ENCODE measurements at places on chromosomes 3 and 15.
A peak's percentile ranks its signal among the peaks of the same experiment; 100 is the strongest.

- H3K36me3 ChIP-seq: no peaks in the 10 kb centered on the region
- H3K4me3 ChIP-seq: no peak overlapping the region
- H3K27ac ChIP-seq: no peak overlapping the region
- H3K4me1 ChIP-seq: no peaks in the 10 kb centered on the region
- no peaks in the 10 kb centered on the region for H3K27me3 ChIP-seq
These were observed 2.5 kb upstream of the CAMP start for GRCh38 chr3:48220746-48221145.

GRCh38 chr3:53216723-53217122, 39.1 kb downstream of the TKT start:
- no peak overlapping the region for H3K4me3 ChIP-seq
- H3K36me3 ChIP-seq: no peaks in the 10 kb centered on the region
- H3K4me1 ChIP-seq: peaks cover 5% of the 10 kb centered on the region
- peaks cover 18% of the 10 kb centered on the region for H3K27me3 ChIP-seq
- DNase-seq: no peak

- H3K27ac ChIP-seq: no peak overlapping the region
- H3K36me3 ChIP-seq: no peaks in the 10 kb centered on the region
- H3K4me3 ChIP-seq: no peak overlapping the region
- H3K4me1 ChIP-seq: no peaks in the 10 kb centered on the region
These were observed 96.4 kb upstream of the P3H2 start for GRCh38 chr3:190217081-190217480.

GRCh38 chr15:27235161-27235560, 264.2 kb downstream of the GABRG3 start:
- no peaks in the 10 kb centered on the region for H3K36me3 ChIP-seq
- H3K4me3 ChIP-seq: no peak overlapping the region
- DNase-seq: no peak
- H3K27me3 ChIP-seq: no peaks in the 10 kb centered on the region
- no peaks in the 10 kb centered on the region for H3K4me1 ChIP-seq

DNA sequence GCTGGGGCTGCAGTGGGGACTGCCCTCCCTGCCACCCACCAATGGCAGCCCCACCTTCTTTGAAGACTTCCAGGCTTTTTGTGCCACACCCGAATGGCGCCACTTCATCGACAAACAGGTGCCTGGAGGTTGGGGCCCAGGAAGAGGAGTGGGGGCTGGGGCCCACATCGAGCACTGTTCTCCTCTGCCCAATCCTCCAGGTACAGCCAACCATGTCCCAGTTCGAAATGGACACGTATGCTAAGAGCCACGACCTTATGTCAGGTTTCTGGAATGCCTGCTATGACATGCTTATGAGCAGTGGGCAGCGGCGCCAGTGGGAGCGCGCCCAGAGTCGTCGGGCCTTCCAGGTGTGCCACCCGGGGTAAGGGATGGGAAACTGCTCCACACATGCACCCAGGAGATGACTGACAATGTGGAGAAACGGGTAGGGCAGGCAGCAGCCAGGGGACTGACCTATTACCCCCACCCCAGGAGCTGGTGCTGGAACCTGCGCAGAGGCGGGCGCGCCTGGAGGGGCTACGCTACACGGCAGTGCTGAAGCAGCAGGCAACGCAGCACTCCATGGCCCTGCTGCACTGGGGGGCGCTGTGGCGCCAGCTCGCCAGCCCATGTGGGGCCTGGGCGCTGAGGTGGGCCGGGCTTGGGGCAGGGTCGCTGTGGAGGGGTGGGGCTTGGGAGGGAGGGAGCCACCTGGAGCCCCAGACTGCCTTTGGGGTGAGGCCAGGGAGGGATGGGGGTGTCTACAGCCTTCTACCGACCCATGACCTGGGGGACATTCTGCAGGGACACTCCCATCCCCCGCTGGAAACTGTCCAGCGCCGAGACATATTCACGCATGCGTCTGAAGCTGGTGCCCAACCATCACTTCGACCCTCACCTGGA, 22.9 kb downstream of the NBEAL2 start:
- DNase-seq: no peak
- no peaks in the 10 kb centered on the region for H3K27me3 ChIP-seq
- H3K27ac ChIP-seq: no peak overlapping the region
- H3K4me1 ChIP-seq: peaks cover 17% of the 10 kb centered on the region

DNA sequence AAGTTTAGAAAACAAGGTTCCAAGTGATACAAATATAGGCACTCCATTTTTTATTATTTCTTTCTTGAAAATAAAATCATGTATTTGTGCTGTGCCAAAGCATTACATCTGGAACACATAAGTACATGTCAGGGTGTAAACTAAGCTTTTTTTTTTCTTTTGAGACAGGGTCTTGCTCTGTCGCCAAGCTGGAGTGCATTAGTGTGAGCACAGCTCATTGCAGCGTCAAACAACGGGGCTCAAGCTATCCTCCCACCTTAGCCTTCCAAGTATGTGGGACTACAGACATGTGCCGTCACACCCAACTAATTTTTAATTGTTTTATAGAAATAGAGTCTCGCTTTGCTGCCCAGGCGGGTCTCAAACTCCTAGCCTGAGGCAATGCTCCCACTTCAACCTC, 9.0 kb downstream of the SPATA12 start:
- no peak for DNase-seq
- H3K36me3 ChIP-seq: no peaks in the 10 kb centered on the region

DNA sequence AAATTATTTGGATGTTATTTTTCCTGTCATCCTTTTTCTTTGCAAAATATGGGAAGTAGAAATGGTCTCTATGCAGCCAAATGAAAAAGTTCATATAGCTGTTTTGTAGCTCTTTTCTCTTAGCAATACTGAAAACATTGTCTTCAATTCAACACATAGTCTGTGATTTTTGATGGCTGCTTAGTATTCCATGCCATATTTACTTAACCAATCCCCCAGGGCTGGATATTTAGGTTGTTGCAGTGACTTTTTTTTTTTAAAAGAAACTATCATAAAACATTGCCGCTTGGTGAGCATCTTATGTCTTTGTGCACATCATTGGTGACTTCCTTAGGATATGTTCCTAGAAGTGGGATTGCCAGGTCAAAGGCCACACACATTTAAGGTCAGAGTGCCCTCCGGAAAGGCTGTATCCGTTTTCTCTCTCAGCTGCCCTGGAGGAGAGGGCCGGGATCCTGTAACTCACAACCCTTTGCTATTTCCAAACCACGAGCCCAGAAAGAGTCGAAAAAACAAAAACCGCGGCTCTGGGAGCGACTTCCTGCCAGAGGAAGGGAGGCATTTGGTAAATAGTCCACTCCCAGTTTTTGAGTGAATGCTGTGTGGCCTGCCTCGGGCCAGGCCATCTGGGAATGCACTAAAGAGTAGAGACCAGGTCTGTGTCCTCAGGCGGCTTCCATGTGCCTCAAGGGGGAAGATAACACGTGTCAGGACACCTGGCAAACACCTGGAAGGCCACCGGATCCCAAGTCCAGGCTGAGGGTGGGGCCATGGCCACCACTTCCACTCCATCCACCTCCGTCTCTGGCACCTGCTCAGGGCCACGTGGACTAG, 41.9 kb downstream of the SMAD6 start:
- H3K4me3 ChIP-seq: no peak overlapping the region
- peaks cover 30% of the 10 kb centered on the region for H3K27me3 ChIP-seq
- H3K27ac ChIP-seq: no peak overlapping the region

DNA sequence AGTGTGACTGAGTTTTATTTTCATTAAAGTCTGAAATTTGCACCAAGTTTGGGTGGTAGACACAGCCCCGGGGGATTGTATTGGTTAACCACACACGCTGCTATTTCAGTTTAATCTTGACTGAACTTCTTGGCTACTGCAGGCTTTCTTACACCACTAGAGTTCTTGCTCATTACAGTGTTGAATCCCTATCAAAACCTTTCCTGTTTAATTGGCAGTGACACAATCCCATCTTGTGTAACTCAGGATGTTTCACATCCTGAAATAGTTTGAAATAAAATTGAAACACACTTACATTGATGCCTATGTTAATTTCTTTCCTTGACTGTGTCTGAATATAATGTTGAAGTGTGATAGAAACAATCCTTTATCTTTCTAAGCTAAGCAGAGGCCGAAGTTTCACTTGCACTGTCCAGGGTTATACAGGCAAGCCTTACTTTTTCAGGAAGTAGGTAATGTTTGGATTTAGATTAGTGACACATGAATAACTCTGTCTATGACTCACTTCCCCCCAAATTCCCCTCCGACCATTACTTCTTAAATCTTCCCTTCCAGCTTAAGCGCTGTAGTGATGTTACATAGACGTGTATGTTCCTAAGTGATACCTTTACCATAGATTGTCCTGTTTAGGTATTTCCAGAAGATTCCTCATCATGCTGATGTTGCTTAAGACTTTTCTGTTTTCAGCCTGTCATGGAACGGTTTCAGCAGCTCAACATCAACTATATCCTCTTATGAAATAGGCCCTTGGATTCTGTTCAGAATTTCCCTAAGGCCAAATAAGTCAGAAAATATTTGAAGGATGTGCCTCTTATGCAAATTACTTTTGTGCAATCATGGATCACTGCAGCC, 16.8 kb downstream of the ATG7 start:
- peaks cover 70% of the 10 kb centered on the region for H3K4me1 ChIP-seq
- peaks cover 16% of the 10 kb centered on the region for H3K36me3 ChIP-seq
- peak overlapping the region; percentile 39 for H3K4me3 ChIP-seq
- DNase-seq: peak; percentile 13
- peak overlapping the region; percentile 98 for H3K27ac ChIP-seq

Measured in central memory CD8-positive, alpha-beta T cell (primary cell).